ENCODE measurements at places on chromosomes 12 and 14.

- H3K4me3 ChIP-seq = no peak overlapping the region
- DNase-seq = no peak
- no peaks in the 10 kb centered on the region for H3K27me3 ChIP-seq
- H3K27ac ChIP-seq = no peak overlapping the region
- H3K4me1 ChIP-seq = no peaks in the 10 kb centered on the region
Measured at GRCh38 chr12:105995961-105996431, 142.8 kb downstream of the NUAK1 start.

GRCh38 chr14:78248501-78249090, 78.4 kb downstream of the NRXN3 start:
- no peaks in the 10 kb centered on the region for H3K27me3 ChIP-seq
- no peaks in the 10 kb centered on the region for H3K4me1 ChIP-seq
- H3K4me3 ChIP-seq = no peak overlapping the region
- no peaks in the 10 kb centered on the region for H3K36me3 ChIP-seq
- DNase-seq = no peak

GRCh38 chr12:103572312-103573045, 14.6 kb upstream of the STAB2 start:
- H3K36me3 ChIP-seq = no peaks in the 10 kb centered on the region
- no peak overlapping the region for H3K4me3 ChIP-seq
- H3K27me3 ChIP-seq = no peaks in the 10 kb centered on the region
- no peak overlapping the region for H3K27ac ChIP-seq
- no peaks in the 10 kb centered on the region for H3K4me1 ChIP-seq

DNA sequence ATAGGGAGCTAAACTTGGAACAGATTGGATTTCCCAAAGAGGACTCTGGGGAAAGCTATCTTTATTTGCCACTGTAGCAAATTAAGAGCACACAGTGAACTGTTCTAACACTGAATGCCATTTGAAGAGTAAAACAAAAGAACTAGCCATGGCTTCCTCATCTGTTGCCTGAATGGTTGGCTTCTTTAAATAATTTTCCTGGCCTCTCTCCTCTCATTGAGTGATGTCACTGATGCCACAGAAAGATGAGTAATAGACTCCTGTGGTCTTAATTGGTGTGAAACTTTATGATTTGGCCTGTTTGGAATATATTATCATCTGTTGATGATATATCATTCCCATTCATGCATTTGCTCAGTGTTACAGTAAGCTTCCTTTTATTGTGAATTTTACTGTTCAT, 42.5 kb downstream of the WDR20 start:
- H3K4me3 ChIP-seq = no peak overlapping the region
- H3K4me1 ChIP-seq = peaks cover 35% of the 10 kb centered on the region
- no peak overlapping the region for H3K27ac ChIP-seq
- no peaks in the 10 kb centered on the region for H3K36me3 ChIP-seq
- DNase-seq = no peak

DNA sequence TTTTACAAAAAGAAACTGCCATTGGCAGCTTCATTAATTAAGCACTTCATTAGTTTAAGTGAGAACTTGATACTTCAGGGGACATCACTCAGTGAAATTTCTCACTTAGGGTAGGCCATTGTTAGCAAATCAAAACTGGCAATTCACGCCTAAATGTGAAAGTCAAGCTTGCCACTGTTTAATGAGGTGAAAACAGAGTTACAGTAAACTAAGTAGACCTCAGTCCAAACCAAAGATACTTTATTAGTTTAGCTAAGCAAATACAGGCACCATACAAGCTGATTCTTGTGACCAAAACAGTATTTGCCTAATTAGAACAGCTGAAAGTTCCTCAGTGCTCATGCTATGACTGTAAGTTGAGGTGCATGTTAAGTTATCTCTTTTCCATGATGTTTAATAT, 176.5 kb upstream of the CPNE8 start:
- H3K36me3 ChIP-seq = no peaks in the 10 kb centered on the region
- DNase-seq = no peak
- H3K27me3 ChIP-seq = no peaks in the 10 kb centered on the region
- no peaks in the 10 kb centered on the region for H3K4me1 ChIP-seq

GRCh38 chr12:7197841-7198240, 8.4 kb downstream of the PEX5 start:
- peaks cover 25% of the 10 kb centered on the region for H3K4me1 ChIP-seq
- peak; percentile 73 for DNase-seq
- H3K27ac ChIP-seq = peak overlapping the region; percentile 71
- H3K4me3 ChIP-seq = peak overlapping the region; percentile 6
- no peaks in the 10 kb centered on the region for H3K27me3 ChIP-seq
- peaks cover 17% of the 10 kb centered on the region for H3K36me3 ChIP-seq

DNA sequence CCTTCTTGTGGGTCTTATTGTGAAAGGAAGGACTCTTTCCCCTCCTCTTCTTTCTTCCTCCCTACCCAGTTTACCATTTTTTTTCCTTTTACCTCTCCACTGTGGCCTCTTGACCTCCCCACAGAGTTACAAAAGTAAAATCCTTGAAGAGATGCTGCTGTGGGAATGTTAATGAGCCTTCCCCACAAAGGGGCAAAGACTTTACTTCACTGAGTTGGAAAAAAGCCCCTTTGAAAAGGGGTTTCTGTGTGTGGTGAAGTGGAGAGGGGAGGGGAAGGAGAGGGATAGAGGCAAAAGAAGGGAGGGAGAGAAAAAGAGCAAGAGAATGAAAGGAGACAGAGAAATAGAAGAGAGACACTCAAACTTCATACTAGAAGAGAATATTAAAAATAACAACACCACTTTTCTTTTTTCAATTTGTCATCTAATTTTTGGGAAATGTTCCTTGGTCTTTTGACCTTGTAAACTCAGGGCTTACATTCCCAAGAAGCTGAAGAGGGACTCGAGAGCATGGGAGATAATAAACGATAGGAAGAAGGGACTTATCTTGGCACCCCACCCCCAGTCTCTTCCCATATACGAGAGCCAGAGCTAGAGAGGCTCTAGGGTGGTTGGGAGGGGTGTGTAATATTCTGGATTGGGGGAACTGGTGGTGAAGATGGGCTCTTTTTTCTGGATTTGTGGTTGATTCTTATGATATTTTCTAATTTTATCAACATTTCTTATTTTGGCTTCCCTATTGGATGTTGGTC, 13.2 kb upstream of the SALL2 start:
- peaks cover 26% of the 10 kb centered on the region for H3K27me3 ChIP-seq
- H3K4me1 ChIP-seq = peaks cover 26% of the 10 kb centered on the region
- no peak overlapping the region for H3K4me3 ChIP-seq
- no peak overlapping the region for H3K27ac ChIP-seq
- no peak for DNase-seq
- H3K36me3 ChIP-seq = no peaks in the 10 kb centered on the region

DNA sequence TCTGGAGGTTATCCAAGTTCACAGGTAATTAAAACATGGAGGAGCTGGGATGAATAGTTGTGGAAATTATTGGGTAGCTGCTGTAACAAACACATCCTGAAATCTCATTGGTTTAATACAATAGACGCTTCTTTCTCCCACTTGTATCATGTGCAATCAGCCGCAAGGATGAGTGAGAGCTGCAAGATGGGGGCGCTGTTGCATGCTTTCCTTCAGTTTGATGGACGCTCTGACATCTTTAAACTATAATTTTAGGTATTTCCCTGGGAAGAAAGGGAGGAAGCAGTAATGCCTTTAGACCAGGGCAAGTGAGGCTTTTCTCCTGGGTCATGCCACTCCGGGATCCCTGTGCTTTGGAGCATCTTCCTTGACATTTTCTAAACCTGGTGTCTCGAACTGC, 178.7 kb downstream of the PAWR start:
- peaks cover 6% of the 10 kb centered on the region for H3K4me1 ChIP-seq
- DNase-seq = no peak
- no peaks in the 10 kb centered on the region for H3K27me3 ChIP-seq
- no peak overlapping the region for H3K27ac ChIP-seq
- no peak overlapping the region for H3K4me3 ChIP-seq

All from HepG2 (cell line).